NCI-H446 treated with DMSO at 0.1 percent for 48 hours (cell line): ENCODE measurements at places on chromosomes 2 and 18.

GRCh38 chr18:6039055-6039454 lies 143.7 kb upstream of the TMEM200C start:
- DNase-seq: no peak

- DNase-seq: no peak
Measured at GRCh38 chr2:37919631-37920032, 5.5 kb upstream of the RMDN2 start.

DNA sequence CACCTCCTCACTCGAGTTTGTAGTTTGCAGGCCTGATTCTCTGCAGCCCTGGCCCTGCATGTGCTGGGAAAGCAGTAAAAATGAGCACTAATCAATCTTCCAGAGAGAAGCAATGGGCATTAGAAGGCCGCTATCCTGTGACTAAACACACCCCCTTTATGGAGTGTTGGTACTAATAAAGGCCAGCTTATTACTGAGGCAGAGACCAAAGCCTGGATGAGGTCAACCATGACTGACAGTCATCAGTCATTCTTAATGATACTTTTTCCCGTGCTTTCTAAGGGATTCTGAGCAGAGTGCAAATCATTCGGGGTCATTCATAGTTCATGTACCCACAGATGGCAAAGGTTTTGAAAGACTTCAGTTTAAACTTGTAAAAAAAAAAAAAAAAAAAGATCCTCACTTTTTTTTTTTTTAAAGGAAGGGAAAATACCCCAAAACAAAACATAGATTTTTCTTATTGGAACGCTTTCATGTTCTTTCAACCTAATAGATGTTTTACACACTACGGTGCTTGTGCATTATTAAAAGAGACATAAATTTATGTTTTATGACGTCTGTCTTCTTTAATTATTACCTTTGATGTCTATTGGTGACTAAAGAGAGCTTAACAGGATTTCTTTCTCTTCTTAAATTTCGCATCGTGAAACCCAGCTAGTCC lies 13.2 kb downstream of the TSHZ1 start:
- no peak for DNase-seq

- no peak for DNase-seq
Measured at GRCh38 chr2:222739939-222740338, 68.5 kb downstream of the MOGAT1 start.

DNA sequence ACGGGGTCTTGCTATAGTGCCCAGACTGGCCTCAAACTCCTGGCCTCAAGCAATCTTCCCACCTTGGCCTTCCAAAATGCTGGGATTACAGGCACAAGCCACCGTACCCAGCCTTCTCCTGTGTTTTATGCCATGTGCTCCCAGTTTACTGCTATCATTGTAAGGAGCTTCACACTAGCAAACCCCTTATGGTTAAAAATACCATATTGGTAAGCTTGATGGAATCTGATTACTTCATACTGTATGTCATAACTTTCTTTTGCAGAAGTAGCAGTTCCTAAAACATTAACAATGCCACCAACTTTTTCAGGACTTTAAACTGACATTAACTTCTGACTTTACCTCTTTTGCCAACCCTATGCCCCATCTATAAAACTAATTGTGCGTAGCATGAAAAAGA lies 36.2 kb downstream of the HAT1 start:
- DNase-seq: no peak

DNA sequence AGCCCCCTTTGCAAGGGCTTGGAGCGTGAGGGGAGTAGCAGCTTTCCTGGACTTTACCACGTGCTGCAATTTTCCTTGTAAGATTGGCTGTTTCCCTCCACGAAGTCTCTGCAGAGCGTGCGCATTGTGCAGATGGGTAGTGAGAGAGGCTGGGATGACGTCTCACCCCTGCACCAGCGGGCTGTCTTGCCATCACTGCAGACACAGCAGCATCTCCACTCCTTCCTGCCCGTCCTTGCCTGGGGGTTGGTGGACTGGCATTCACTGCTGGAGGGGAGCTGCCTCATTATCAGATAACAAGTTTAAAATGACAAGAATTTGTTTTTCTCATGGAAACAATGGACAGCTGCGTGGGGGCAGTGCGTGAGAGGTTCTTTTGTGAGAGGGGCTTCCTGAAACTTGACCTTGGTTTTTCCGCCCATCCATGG lies 45.3 kb upstream of the HS6ST1 start:
- DNase-seq: no peak

DNA sequence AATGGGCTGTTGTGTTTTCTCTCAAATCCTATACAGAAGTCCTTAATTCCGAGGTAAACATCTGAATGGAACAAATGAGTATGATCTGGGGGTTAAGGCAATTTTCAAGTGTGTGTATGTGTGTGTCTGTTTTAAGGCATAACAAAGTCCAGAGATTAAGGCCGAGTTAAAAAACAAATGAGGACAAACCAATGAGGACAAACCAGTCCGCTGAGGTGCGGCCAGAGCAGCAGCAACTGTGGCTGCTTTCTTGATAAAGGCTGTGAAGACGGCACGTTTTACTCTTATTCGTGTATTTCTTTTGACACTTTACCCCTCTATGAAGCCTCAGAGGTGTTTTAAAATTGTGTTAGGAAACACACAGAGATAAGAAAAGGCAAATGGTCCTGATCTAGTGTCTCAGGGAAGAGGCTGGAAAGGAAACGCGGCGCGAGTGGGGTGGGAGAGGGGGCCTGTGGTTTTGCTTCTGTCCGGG lies 495 bp upstream of the GULP1 start:
- no peak for DNase-seq

GRCh38 chr18:28193177-28193778 lies 16.3 kb upstream of the CDH2 start:
- DNase-seq: no peak

- no peak for DNase-seq
Measured at GRCh38 chr2:143422681-143423080, 293.5 kb downstream of the ARHGAP15 start.

DNA sequence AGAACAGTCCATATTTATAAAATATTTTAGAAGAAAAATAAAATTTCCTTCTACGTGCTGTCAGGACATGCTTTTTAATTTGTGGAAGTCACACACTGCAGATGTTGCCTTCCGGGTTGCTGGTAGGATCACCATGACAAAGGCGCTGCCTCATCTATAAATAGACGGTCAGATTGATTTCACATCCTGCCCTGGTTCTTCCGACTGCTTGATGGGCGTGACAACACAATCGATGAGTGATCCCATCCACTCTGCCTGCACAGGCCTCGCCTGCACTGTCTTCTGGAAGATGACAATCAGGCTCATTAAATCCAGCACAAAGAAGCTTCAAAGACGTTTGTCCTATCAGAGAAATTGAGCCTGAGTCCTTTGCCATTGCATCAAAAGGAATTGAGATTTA lies 318.9 kb upstream of the TRIB2 start:
- no peak for DNase-seq

DNA sequence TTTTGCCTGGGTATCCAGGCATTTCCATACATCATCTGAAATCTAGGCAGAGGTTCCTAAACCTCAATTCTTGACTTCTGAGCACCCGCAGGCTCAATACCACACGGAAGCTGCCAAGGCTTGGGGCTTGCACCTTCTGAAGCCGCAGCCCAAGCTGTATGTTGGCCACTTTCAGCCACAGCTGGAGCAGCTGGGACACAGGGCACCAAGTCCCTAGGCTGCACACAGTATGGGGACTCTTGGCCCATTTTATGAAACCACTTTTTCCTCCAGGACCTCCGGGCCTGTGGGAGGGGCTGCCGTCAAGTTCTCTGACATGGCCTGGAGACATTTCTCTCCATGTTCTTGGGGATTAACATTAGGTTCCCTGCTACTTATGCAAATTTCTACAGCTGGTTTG lies 52.0 kb upstream of the POLE4 start:
- no peak for DNase-seq

- no peak for DNase-seq
Measured at GRCh38 chr2:101830555-101830954, 133.0 kb downstream of the MAP4K4 start.

- DNase-seq: no peak
Measured at GRCh38 chr2:218658671-218659257, 659 bp downstream of the ZNF142 start.

DNA sequence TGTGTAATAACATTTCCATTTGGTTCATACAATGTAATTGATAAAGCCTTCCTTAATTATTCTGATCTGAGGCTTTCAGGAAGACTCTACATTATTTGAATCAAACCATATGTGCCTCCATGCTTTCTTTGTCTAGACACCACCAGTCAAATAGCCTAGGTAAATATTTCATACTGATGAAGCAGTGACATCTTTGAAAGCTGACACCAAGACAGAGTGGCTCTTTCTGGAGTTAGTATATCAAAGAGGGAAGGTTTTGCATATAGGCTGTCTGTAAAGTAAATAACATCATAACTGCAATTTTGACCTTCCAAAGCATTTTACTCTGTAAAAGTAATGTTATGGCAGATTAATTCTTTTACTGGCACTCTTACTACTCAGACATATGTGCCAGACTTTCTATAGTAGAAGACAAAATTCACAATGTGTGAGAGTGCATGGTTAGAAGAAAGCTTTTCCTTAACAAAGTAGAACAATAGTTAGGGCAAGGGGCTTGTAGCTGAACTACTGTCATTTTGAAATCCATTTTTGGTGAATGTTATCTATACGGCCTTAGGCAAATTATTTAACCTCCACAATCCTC lies 177.3 kb downstream of the ERBB4 start:
- peak; percentile 69 for DNase-seq

DNA sequence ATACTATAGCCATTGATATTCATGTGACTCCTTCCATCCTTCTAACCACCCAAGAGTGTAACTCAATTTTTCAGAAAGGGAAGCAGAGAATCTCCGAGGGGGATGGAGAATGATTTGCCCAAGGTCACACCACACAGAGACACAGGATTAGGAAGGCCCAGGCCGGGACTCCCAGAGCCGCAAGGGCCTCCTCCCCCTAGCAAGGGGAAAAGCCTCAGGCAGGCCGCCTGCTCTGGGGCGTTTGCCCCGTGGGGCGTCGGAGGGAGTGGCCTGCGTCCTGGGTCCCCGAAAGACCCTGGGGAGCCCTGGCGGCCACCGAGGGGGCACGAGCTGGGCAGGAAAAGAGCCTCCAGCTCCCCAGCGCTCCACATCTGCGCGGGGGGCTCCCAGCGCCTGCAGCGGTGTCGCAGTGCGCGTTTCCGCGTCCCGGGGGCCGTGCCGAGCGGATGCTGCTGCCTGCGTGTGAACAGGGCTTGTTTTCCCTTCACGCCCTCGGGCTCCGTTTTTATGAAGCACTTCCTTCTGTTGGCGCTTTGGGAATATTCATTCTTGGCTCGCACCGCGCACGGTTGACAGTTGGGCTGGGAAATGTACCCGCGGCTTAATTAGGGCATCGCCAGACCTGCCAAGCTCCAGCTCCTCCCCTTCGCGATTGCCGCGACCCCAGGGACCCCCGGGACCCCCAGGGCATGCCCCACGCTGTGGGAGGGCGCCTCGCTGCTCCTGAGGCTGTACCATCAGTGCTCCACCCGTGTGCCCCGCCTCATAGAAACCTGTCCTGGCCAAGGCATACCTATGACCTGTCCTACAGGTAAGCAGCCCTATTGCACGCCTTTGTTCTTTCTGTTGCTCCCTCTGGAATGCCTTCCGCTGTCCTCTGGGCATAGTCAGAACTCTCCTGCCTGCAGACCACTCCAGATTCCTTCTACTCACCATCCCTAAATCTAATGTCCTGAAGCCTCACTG lies 158.9 kb upstream of the GLI2 start:
- no peak for DNase-seq

GRCh38 chr2:217972490-217972889 lies 30.3 kb downstream of the TNS1 start:
- DNase-seq: no peak

DNA sequence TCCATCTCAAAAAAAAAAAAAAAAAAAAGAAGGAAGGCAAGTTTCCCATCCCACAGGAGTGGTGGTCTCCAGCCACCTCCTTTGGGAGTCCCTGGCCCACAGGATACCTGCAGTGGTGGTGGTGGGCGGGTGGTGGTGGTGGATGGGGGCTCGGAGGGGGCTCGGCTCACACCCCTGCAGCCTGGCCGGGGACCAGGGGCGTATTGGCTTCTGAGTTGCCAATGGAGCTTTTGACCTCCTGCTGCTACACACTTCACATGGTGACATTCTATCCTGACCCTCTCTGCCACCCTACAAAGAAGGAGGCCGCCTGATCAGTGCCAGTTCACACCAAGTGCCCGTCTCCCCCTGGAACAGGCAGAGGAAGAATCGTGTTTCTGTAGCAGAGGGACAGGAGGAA lies 119.6 kb downstream of the NFATC1 start:
- DNase-seq: no peak

GRCh38 chr2:145258903-145259579 lies 739.1 kb upstream of the ZEB2 start:
- no peak for DNase-seq

DNA sequence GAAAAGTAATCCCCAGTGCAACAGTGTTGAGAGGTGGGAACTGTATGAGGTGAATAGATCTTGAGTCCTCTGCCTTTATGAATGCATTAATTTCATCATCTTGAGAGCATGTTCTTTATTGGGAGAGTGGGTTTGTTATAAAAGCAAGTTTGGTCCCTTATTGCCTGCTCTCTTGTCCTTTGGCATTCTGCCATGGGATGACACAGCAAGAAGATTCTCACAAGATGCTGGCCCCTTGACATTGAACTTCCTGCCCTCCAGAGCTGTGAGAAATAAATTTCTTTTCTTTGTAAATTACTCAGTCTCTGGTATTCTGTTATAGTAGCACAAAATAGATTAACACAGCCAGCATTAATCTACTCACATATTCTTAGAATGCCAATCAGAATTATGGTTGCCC lies 108.6 kb downstream of the EHBP1 start:
- no peak for DNase-seq

GRCh38 chr2:81194581-81194980 lies 890.0 kb upstream of the LRRTM1 start:
- no peak for DNase-seq

GRCh38 chr2:57962861-57963260 lies 83.7 kb upstream of the VRK2 start:
- no peak for DNase-seq

GRCh38 chr2:55408918-55409868 lies 10.5 kb downstream of the CCDC88A start:
- DNase-seq: no peak

GRCh38 chr2:38154395-38154794 lies 78.4 kb upstream of the CYP1B1 start:
- no peak for DNase-seq

DNA sequence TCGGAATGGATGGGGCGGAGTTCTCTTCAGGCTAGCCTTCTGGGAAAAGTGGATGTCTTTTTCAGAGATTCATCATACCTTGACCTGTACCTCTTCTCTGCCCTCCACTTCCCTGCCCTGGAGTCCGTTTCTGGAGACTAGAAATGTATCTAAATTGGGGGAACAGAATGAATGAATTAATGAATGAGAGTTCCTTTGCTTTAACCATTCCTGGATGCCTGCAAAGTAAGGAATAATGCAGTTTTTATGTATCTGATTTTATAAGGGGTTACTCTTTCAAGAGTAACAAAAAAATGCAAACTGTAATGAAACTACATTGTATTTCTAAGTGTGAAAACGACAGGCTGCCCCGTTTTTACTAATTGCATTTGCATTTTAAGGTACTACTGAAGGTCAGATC lies 2.0 kb downstream of the SOWAHC start:
- DNase-seq: no peak

GRCh38 chr2:44825702-44826101 lies 115.8 kb upstream of the SIX3 start:
- no peak for DNase-seq
